ENCODE measurements at places on chromosomes 5 and 9.

GRCh38 chr9:101536938-101537337 is 3.3 kb downstream of the RNF20 start:
- peak; percentile 23 for DNase-seq

DNA sequence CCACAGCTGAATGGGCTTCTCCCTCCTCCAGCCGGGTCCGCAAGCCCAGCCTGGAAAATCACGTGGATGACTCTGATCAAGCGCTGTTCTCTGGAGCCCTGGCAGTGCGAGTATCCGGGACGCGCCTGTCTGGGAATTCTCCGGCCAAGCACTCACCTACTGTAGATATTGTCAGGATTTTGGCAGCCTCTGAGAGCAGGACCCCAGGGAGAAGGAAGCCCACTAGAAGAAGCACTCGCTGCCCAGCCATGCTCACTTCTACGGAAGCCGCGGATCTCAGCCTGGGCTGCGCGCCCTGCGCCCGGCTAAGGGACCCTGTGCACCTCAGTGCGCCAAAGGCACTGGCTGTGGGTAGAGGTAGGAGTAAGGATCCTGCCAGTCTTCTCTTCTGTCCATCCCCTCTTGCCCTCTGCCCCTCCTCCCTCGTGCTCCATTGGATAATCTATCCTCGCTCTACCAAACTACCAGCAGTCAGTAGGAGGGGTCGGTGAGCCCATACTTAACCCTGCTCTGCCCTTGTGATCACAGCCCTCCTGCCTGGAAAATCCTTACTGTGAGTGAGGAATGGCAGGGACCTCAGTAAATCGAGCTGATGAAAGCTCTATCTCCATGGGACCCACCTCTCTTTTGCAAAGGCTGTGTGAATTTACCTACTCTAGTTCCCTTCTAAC is at the start of gene UGT3A2:
TSS of gene UGT3A2 (minus strand) at position 343 of the 671 bp plus-strand sequence. CDS start at position 250, 93 bp downstream.
- peak; percentile 12 for DNase-seq

DNA sequence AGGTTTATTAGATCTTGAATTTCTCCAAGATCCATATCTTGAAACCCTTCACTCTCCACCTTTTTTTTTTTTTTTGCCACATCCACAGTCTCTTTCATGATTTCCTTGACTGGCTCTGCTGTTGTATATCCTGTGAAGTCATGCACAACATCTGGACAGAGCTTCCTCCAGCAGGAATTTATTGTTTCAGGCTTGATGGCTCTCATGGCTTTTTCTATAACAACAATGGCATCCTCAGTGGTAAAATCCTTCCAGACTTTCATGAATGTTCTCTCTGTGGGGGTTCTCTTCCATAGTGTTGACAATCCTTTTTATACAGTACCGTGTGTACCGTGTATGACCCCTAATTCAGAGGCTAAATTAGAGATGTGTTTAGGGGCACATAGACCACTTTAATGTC is 24.0 kb downstream of the RANBP17 start:
- DNase-seq = no peak

- no peak for DNase-seq
Observed at GRCh38 chr5:68740226-68740910, 353.4 kb upstream of the SLC30A5 start.

DNA sequence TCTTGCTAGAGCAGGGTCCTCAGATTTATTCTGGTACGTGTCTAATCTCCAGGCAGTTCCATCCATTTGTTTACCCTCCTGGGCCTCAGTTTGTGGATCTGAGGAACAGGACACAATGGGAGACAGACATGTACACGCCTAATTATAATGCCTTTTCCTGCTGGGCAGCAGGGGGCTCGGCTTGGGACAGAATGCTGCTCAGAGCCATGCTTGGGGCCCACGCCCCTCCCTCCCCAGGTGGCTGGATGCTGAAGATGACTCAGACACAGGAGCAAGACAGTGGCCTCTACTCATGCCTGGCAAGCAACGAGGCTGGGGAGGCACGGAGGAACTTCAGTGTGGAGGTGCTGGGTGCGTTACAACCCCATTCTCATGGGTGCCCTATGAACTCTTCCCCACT is 72.7 kb upstream of the ASS1 start:
- no peak for DNase-seq

GRCh38 chr5:148864113-148864841 is 37.9 kb downstream of the ADRB2 start:
- no peak for DNase-seq

DNA sequence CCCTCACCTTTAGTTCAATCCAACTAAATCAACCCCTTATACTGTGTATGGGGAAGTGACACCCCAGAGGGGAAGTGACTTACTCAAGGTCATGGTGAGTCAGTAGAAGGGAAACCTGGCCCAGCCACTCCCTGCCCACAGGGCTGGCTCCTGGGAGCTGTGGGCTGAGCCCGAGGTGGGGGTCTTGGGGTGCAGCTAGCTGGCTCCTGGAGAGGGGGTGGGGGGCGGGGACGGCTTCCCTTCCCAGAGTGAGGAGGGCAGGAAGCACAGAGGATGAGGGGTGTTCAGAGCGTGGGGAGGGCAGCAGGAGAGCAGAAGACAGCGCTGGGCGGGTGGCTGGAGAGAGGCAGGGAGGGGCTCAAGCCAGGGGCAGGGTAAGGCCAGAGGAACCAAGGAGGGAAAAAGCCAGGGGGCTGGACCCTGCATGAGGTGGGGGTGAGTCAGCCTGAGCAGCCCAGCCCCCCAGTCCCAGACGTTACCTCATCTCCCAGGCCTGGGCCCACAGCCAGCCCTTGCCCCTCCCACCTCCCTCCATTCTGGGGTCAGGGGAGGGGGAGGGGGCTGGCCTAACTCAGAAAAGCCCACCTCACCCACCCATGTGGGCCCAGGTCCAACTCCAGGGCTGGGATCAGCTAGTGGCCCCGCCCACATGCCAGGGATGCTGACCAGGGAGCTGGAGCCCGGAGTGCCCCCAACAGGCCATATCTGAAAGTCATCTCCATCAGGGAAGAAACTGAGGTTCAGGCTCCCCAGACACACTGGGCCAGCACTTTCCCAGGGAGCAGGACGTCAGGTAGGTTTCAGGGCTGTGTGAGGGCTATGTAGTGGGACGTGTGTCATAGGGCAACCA is 2.8 kb downstream of the PDLIM7 start:
- no peak for DNase-seq

GRCh38 chr5:137296213-137296781 is 202.8 kb downstream of the SPOCK1 start:
- no peak for DNase-seq
